Retinal pigment epithelial cell (primary cell): ENCODE measurements at places on chromosomes 16 and 17.

- no peak for DNase-seq
These were observed 31.0 kb upstream of the CNEP1R1 start for GRCh38 chr16:49994006-49994405.

DNA sequence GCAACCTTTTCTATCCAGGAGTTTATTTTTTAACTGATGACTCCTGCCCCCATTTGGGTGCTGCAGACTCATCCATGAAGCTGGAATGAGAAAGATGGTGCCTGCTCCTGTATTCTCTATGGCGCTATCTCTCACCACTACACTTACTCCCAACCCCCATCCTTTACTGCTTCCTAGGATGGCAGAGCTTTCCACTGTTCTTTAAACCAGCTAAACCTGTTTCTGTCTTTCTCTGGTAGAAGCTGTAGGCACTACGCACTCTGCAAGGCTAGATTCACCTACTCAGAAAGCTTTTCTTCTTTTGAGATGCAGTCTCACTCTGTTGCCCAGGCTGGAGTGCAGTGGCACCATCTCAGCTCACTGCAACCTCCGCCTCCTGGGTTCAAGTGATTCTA lies 47.0 kb downstream of the ADAMTS18 start:
- DNase-seq, result no peak

- no peak for DNase-seq
These were observed 38.0 kb downstream of the ABCA6 start for GRCh38 chr17:69103557-69104233.

DNA sequence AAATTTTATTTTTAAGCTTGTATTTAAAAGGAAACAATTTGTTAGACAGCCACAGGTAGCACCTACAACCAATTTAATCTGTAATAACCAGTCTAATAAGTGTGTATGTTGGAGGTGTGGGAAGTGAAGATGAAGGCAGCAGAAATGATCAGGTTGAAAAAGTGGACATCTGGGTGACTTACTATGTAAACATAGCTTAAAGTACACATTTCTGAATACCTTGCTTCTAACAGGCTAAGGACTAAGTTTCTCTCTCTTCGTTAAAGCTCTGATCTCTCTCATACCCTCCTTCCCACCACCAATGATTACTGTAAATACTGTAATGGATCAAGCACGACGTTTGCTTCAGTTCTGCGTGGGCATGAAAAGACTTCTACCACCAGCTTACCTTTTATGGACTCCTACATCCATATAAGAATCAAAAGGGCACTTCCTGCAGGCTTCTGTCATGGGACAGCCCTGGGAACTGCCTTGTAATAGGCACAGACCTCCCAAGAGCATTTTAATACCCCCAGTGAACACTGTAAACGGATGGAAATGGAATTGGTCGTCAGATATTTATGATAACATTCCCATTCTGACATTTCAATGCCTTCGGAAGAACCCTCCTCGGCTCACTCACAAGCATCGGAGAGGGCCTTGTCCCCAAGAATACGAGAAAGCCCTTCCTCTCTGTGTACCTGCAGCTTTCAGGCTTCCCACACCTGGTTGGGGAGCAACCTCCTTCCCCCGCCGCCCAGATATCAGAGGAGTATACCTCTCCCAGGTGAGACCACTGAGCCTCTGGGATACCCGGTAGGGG lies 700 bp downstream of the CCDC43 start:
- no peak for DNase-seq

GRCh38 chr17:77700165-77700881 lies 258.2 kb upstream of the TNRC6C start:
- DNase-seq, result no peak

DNA sequence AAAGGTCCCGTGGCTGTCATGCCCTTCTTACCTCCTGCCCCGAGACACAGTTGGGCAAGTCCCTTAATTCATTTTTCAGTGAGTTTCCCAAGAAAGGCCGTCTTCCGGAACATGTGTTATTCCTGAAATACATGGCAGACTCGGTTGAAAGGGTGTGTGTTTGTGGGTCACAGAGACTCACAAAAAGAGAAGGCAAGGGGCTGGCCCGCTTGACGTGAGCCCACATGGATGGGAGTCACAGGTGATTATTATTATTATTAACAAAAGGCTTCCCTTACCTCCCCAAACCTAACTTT lies 34.1 kb upstream of the CCR7 start:
- DNase-seq, result no peak

DNA sequence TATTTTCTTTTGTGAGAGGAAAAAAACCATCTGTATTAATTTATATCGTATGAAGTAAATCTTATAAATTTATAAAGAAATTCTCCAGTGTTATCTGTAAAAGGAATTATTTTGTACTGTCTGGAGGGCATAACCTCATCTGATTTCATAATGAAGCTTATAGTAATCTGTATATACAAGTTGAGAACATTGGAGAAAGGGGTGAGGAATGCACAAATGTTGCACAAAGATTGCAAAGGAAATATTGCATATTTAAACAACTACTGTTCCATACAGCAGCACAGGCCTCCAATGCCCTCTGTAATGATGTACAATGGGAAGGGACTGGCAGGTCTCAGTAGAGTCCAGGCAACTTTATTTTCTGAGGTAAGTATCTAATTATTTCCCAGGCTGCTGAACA lies 50.8 kb upstream of the KCNJ16 start:
- no peak for DNase-seq

DNA sequence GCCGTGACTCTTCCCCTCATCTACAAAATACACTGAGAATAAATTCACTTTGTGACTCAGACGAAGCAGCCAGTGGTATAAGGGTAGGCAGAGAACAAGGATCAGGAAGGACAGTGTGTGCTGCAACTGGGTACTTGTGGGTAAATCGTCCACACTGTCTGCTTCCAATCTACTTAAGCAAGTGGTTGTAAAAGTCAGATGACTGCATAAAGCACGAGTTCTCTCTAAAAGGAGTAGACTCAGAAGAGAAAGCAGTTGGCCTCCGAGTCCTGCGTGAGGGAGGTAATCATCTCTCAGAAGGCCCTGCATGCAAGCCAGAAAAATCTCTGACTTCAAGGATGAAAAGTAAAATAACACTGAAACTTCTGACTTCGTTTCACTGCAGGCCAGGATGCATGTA lies 43.1 kb downstream of the ANKFY1 start:
- peak; percentile 48 for DNase-seq

DNA sequence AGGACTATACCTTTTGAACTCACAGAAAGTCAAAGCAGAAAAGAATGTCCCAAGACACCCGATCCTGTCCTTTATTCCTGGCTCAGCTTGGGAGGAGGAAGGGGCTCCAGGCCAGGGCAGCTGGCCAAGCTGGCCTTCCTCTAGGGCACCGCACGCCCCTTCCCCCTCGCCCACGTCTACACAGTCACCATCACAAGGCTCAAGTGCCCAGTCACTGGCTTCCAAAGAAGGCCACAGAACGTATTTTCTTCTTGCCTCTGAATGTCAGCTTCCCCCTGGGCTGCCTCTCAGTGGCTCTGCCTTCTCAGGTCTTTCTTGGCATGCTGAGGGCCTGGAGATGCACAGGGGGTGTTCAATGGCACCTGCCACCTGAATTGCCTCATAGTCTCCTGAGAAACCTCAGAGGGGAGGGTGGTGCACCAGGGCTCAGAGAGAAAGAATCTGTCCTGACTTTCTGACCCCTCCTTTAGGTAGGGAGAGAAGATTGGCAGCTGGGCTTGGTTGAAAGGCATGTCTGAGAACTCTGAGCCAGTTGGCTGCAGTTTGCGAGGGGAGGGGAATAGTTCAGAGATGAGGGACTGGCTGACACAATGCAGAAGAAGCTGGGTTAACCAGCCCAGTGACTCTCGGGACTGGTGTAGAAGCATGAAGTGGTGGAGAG lies 2.1 kb downstream of the DHRS11 start:
- DNase-seq, result no peak

DNA sequence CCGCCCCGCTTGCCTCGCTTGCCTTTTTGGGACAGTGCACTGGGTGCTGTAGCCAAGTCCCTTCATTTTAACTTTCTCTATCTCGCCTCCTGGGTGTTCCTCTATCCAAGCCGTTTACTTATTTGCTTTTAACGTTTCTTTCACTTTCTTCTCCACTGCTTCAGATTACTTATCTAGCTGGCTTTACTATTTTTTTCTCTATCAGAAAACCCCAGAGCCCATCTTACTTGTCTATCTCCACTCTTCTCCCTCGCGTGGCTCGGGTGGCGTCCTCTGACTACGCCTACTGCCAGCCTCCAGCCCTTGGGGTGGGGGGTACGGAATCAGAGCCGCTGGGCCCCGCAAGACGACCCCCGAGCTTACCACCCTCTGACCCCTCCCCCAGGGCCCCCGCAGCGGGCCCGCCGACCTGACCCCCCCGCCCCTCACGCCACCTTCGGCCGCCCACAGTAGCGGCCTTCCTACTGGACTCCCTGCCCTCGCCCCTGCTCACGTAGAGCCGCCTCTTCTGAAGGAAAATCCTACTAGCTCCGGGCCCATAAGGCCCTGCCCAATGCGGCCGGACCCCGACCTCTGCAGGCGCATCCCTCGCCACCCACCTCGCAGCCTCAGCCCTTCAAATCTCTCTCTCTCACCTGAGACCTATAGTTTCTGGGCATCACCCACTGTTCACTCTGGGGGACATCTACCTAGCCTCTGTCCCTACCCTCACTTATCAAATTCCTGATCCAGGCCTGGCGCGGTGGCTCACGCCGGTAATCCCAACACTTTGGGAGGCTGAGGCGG lies 1.0 kb upstream of the SLC12A4 start:
- DNase-seq, result no peak

GRCh38 chr16:67801241-67801640 lies 5.1 kb downstream of the RANBP10 start:
- no peak for DNase-seq

GRCh38 chr17:6544011-6544370 lies 12.4 kb downstream of the PITPNM3 start:
- DNase-seq, result no peak

- no peak for DNase-seq
These were observed 75.5 kb upstream of the GNG13 start for GRCh38 chr16:876041-876335.

DNA sequence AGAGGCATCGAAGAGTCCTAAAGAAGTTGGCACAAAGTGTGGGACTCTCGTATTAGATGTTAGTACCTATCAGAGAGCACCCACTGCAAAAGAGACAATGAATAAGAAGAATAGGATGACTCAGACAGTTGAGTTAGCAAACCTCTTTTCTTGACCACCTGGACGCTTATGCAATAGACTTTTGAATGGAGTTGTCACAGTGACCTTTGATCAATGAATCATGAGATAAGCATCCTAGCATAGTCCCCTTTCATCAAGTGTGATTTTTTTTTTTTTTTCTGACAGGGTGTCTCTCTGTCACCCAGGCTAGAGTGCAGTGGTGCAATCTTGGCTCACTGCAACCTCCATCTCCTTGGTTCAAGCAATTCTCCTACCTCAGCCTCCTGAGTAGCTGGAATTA lies 1417.9 kb upstream of the GOT2 start:
- no peak for DNase-seq

DNA sequence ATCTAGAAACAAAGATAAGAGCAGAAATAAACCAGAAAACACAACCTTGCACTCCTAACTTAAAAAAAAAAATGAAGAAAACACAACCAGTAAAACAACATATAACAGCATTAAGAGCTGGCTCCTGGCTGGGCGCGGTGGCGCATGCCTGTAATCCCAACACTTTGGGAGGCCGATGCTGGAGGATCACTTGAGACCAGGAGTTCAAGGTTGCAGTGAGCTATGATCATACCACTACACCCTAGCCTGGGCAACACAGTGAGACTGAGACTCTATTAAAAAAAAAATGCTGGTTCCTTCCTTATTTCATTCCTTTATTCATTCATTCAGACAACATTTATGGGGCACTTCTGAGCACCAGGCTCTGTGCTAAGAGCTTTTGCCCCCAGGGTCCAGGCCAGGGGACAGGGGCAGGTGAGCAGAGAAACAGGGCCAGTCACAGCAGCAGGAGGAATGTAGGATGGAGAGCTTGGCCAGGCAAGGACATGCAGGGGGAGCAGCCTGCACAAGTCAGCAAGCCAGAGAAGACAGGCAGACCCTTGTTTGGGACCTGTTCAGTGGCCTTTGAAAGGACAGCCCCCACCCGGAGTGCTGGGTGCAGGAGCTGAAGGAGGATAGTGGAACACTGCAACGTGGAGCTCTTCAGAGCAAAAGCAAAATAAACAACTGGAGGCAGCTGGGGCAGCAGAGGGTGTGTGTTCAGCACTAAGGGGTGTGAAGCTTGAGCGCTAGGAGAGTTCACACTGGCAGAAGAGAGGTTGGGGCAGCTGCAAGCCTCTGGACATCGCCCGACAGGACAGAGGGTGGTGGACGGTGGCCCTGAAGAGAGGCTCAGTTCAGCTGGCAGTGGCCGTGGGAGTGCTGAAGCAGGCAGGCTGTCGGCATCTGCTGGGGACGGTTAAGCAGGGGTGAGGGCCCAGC lies 2.6 kb downstream of the STH start:
- DNase-seq, result no peak

DNA sequence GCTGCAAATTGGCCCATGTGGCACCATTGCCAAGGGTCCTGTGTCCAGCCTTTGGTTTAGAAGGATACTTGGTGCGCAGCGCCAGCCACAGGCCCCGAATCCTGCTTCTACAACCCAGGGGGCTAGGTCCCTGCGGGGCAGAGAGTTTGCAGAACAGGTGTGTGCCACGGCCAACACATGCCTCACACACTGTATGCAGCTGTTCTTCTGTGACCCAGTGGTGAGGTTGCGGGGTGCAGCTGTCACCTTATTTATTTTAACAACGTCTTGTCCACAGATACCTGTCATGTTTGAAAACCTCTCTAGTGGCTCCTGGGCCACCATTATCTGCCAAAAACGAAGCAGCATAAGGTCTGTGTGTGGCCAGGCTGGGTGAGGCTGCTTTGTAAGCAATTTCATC lies 11.6 kb downstream of the CBFA2T3 start:
- DNase-seq, result no peak

DNA sequence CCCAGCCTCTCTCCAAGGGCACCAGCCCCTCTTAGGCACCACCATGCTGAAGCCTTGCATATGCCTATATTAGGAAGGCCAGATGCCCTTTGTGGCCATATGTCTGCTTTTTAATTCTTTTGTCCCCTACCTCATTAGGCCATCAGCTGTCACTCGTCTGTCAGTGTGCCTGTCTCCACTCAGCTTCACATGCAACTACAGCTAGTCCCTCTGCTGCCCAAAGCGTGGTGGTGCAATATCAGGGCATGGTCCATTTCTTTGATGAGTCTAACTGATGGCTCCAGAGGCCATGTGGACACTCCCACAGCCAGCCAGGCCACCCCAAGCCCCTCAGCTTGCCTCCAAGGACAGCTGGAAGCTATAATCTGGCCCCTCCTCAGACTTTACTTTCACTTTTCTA lies 36.3 kb downstream of the MYO18A start:
- no peak for DNase-seq

GRCh38 chr17:48462946-48463345 lies 32.9 kb upstream of the SKAP1 start:
- DNase-seq, result no peak

- no peak for DNase-seq
These were observed 7.1 kb upstream of the TM4SF5 start for GRCh38 chr17:4764595-4764994.

- no peak for DNase-seq
These were observed at the start of gene SPN for GRCh38 chr16:29663016-29663806. TSS of gene SPN (plus strand) at chr16:29663247. CDS start at chr16:29663729, 482 bp downstream.

DNA sequence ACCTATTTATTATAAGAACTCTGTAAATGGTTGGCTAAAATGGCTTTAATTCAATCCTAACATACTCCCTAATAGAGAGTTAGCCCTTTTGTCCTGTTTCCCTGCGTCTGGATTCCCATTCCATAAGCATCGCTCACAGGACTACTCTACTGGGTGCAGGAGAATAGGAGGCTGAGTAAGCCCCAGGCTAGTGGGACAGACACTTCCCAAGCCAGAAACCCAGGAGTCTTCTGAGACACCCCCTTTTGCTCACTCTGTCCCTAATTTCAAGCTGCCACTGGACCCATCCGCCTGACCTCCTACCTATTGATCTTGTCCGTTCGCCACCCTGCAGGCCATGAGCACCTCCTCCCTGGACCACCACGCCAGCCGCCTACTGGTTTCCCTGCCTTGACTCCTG lies 16.7 kb upstream of the TOB1 start:
- DNase-seq, result no peak
